CD4-positive, alpha-beta T cell (primary cell): ENCODE measurements at places on chromosomes 6 and 20. TPM values are rescaled to one million over a fixed set of nuclear protein-coding genes. Genes with fewer than 3 reads are reported as not detected.

DNA sequence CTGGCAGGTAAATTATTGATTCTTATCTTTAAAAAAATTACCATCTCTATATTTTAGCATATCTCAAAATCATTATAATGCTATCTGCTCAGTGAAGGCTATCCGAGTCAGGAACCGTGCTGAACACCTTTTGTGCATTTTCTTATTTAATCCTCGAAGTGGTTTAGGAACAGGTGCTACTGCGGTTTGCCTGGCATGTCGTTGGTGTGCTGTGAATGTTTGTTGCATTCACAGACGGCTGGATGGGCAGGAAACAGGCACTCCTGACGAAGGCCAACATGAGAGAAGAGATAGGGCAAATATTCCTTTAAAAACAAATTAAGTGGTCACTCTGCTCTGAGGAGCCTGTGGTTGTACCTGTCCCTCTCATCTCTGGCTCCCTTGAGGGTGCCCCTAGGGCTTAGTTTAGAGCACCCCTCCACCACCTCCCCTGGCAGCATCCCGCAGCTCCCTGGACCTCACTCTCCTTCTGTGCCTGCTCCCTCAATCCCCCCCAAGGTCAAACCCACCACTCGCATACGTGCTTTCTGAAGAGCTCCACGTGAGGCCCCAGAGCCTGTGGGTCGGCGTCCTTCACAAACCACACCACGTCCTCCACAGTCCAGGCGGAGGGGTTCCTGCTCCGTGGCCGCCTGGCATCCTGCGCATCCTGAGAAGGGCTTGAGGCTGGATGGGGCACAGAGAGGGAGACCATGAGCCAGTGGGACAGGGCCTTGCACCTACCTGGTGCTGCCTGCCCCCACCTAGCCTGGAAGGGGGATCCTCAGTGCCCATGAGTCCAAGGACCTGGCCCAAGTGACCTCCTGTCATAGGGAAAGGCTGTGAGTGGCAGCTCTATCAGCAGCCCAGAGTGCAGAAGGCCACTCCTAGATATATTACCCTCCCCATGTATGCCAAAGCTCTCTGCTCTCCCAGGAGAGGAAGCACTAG lies 116.5 kb downstream of the SCML4 start:
- H3K4me1 ChIP-seq, result peaks cover 28% of the 10 kb centered on the region
- DNase-seq, result no peak
- H3K27me3 ChIP-seq, result no peaks in the 10 kb centered on the region
- peaks cover 48% of the 10 kb centered on the region for H3K36me3 ChIP-seq
- H3K4me3 ChIP-seq, result no peak overlapping the region
- peak overlapping the region; percentile 13 for H3K27ac ChIP-seq

DNA sequence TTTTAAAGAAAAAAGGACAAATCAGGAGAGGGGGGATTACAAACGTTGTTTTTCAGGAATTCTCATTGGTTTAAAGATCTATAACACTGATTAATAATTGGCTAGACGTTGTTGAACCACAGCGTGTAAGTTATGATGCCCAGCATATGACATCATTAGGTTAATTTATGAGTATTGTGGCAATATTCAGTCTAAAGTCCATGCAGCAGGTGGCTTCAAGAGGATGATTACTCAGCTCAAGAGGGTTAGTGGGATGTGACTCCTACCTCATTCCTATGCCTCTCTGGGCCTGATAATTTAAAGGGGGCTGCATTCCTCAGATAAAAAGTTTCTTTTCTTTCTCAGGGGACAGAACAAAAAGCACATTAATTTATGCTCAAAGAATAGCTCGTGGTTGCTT lies 1309.0 kb downstream of the EPHA7 start:
- no peak overlapping the region for H3K4me3 ChIP-seq
- DNase-seq, result no peak
- H3K36me3 ChIP-seq, result no peaks in the 10 kb centered on the region

CGA gene
- not detected for total RNA-seq

SOBP gene
- 0.17 TPM for total RNA-seq

DNA sequence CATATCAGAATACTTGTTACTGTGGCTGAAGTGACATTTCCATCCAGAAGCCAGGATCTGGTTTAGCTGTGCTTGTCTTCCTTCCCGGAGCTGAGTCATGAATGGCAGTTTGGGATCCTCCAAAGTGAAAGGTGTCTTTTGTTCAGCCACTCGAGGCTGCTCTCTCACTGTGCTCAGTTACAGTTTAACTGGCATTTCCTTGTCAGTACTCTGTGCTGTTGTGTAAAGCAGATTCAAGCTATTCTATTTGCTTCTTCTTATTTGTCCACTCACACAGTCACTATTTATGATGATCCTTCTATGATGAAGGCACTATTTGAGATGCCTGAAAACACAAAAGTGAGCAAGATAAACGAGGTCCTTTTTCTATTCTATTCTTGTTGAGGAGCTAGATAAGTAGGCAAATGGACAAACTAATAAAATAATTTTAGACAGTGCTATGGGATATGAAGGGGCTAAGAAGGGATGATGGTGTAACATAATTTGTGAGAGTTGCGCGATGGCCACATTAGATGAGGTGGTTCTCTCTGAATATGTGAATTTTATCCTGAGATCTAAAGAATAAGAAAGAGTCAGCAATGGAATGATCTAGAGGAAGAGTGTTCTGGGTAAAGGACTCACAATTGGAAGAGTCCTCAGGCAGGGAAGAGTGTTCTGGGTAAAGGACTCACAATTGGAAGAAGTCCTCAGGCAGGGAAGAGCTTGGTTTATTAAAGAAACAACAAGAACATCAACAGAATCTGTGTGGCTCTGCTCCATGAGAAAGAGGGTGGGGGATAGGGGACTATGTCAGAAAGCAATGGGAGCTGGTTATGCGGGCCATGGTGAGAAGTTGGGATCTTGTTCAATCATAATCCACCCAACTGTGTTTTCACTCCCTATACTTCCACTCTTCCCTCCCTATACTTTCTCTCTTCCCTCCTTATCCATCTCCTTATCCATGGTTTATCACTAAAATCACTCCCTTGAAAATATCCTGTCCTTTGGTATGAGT lies 40.1 kb downstream of the CYP24A1 start:
- H3K27ac ChIP-seq, result no peak overlapping the region
- peaks cover 5% of the 10 kb centered on the region for H3K27me3 ChIP-seq
- H3K4me3 ChIP-seq, result no peak overlapping the region
- DNase-seq, result no peak
- no peaks in the 10 kb centered on the region for H3K4me1 ChIP-seq
- no peaks in the 10 kb centered on the region for H3K36me3 ChIP-seq
